Fibroblast of lung (primary cell): ENCODE measurements at places on chromosomes 1 and 21. TPM values are rescaled to one million over a fixed set of nuclear protein-coding genes. Genes with fewer than 3 reads are reported as not detected.
A peak's percentile ranks its signal among the peaks of the same experiment; 100 is the strongest.

DNA sequence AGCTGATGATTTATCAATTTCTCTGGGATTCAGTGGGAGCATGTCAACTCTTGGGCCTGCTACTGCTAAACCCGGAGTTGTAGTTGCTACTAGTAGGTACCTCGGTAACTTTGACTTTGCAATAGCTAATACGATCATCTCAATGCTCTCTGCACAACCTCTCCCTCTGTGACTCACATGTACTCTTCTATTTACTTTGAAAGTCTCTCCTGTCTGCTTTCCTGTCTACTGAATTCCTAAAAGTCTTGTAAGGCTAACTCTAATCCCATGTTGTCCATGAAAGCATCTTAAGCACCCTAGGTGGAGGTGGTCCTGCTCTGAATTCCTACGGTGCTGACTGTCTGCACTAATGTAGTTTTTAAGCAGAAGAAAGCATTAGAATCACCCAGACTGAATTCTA lies 29.3 kb downstream of the SLC9C2 start:
- peak; percentile 4 for DNase-seq

DNA sequence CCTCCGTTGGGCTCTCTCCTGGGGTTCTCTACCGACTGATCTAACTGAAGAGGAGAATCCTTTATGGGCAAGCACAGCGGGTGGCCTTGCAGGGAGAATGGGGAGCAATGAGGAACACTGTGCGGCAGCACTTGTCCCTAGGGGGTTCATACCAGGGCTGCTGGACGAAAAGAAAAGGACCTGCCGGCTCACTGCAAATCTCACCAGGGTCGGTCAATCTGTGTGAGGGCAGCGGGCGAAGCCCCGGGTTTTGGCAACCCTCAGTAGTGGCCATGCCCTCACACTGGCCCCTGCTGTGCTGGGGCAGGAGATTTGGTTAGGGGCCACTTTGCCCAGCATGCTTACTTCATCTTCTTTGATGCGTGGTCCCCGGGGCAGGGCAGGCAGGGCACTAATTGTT lies 5.9 kb downstream of the LHX9 start:
- DNase-seq: no peak

The KRTAP12-2 gene
- not detected in 2 replicates for total RNA-seq

GRCh38 chr1:228101994-228102790 lies 933 bp downstream of the C1orf35 start:
- DNase-seq: no peak

The RASSF5 gene
- total RNA-seq: 1.8 and 3.0 TPM in 2 replicates

The RABIF gene
- total RNA-seq: 4.4 and 5.9 TPM in 2 replicates

- no peak for DNase-seq
Observed at GRCh38 chr1:197902131-197902453, 338 bp upstream of the C1orf53 start.

The S100A9 gene
- total RNA-seq: not detected in 2 replicates

The GBP3 gene
- 44.9 and 46.0 TPM in 2 replicates for total RNA-seq

DNA sequence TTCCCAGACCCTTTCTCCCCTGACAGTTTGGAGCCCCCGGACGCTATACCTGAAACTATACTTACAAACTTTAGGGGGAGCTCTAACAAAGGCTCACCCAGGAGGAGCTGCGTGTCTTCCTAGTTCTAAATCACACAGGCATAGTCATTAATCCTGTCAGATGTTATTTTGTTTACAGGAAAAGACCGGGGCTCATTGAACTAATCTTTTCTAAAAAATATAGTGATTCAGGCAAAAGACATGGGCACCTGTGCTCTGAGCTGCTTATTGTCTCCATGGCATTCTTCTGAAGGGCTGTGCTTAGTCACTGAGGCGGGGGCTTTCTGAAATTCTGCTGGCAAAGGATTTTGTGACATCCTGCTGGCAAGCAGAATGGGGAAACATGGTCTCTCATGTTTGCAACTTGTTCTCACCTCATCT lies 1577.0 kb downstream of the NCAM2 start:
- DNase-seq: no peak

The TMCC2 gene
- 4.1 and 6.9 TPM in 2 replicates for total RNA-seq

The UQCRHL gene
- 4.4 and 7.8 TPM in 2 replicates for total RNA-seq

GRCh38 chr1:55484173-55484572 lies 269.0 kb upstream of the USP24 start:
- peak; percentile 49 for DNase-seq

DNA sequence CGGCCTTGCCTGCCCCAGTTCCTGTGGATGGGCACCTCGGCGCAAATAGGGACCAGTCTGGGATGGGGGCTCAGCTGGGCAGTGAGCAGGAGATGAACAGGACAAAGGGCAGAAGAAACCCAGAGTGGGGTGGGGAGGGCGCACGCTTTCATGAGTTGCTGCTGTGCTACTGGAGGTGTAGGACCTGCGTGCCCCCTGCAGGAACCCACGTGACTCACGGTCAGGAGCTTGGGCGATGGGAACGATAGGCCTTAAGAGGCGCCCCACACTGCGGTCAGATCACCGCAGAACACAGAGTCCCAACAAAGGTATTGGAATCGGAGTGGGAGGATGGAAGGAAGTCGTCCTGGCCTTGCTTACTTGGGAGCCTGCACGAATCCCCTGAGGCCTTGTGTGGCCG lies 17.2 kb downstream of the PRDM15 start:
- no peak for DNase-seq

The OR14I1 gene
- total RNA-seq: not detected in 2 replicates

DNA sequence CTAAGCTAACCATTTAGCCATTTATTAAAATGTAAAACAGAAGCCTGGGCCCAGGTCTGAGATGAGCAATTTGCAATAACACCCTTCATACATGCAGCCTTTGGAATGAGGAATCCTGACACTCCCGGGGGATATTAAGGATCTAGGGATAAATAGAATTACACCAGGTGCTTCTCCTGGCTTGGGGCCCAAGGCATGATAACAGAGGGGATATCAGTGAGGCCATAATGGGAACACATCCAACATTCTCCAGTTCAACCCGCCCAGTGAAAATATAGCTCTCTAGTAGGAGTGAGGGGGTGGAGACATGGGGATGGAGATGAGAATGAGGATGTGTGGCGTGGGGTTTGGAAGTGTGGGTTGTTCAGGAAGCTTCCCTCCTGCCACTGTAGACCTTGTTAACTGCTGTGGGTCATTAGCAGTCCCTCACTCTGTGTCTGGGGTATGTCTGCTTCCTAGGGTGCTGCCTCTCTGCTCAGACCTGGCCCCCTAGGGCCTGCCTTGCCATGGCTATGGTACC lies 57.9 kb upstream of the KANK4 start:
- DNase-seq: no peak

GRCh38 chr1:240000634-240001033 lies 91.0 kb upstream of the FMN2 start:
- DNase-seq: peak; percentile 68

The NHLH2 gene
- total RNA-seq: not detected in 2 replicates

GRCh38 chr1:51627672-51628071 lies 10.8 kb downstream of the OSBPL9 start:
- DNase-seq: peak; percentile 75

The OPRD1 gene
- total RNA-seq: under 0.01 TPM in 1 of 2 replicates, not detected in the other

DNA sequence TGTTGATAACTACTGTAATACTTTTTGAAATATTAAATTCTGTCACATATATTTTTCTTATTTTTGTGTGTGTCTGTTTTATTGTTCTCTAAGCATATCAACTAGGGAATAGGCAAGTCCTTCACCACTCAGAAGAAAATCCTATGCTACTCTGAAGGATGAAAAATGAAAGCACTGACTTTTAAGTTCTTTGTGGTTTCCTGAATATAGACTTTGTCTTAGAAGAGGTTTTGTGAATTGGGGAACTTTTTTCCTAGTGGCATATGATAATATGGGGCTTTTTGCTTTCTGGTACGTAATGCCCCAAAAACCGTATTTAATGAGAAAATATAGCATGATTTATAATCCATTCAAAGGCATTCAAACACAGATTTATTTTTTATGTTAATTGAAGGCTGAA lies 136.0 kb downstream of the SNX7 start:
- DNase-seq: no peak

The FCMR gene
- total RNA-seq: 0.26 and 0.33 TPM in 2 replicates

GRCh38 chr1:203528976-203529835 lies 35.3 kb downstream of the OPTC start:
- DNase-seq: no peak

The ADCY10 gene
- under 0.01 and 0.17 TPM in 2 replicates for total RNA-seq

- no peak for DNase-seq
Observed at GRCh38 chr21:42629933-42630589, 23.4 kb upstream of the PDE9A start.

GRCh38 chr1:155250246-155250632 lies 5.0 kb downstream of the ENTREP3 start:
- DNase-seq: no peak

The SLC35D1 gene
- 16.2 and 20.3 TPM in 2 replicates for total RNA-seq

The IL10RB gene
- total RNA-seq: 58.0 and 64.1 TPM in 2 replicates

DNA sequence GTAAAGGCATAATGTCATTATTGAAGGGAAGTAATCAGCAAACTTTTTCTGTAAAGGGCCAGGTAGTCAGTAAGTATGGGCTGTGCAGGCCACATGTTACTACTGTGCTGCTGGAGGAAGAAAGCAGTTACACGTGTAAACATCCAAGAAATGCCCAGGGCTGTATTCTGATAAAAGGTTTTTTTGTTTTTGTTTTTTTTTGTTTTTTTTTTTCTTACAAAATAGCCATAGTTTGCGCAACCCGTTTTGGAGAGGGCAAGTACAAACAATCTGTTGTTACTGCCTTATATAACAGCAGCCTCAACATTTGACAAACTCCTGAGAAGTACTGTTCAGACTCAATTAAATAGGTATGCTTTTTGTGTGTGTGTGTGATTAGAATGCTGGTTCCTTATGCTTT lies 26.7 kb upstream of the MTMR11 start:
- DNase-seq: peak; percentile 13

- no peak for DNase-seq
Observed at GRCh38 chr1:226132728-226133503, 53.6 kb downstream of the ACBD3 start.

The TLCD4 gene
- 0.51 and 2.1 TPM in 2 replicates for total RNA-seq

DNA sequence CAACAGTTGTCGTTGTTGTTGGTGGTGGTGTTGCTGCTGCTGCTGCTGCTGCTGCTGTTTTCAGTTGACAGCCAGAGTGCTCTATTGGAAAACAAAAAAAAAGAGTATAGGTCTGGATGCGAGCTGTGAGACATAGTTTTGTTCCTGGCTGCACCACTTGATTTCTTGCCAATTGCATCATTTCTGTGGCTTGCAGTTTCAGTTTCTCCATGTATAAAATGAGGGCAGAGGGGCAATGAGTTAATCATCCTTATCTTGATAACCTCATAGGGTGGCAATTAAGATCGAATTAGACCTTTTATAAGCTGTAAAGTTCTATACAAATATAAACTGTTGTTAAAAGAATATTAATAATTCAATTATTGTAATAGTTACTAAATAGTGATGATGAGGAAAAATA lies 156.7 kb downstream of the DMRTA2 start:
- no peak for DNase-seq

The MRAP gene
- 0.17 and 0.26 TPM in 2 replicates for total RNA-seq

DNA sequence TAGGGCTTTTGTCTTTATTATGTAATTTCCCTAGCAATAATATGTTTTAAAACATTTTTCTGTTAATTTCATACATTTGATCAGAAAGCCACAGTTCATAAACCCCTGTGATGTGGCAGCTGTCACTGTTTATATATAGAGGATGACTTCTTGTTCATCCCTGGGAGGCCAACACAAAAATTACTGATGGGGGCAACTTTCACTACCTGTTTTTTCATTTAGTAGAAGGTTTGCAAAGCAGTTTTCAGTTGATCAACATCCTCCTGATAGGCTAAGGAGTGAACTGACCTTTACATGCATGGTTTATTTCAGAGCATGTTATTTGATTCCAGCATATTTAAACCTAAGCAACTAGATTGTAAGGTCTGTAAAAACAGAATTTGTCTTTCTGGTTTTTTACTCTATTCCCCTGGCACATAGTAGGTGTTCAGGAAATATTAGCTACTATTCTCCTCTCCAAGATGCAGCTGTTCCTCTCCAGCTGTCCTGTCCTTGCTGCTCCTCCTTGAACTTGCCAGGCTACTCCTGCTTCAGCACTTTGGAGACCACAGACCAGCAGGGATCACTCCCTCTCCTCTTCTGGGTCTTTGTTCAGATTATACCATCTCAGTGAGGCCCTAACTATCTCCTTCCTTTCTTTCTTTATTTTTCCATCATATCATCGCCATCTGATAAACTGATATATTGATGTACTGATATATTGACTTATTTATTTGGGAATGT lies 54.7 kb downstream of the ROR1 start:
- no peak for DNase-seq

GRCh38 chr1:64981601-64982533 lies 15.5 kb upstream of the JAK1 start:
- no peak for DNase-seq

- DNase-seq: no peak
Observed at GRCh38 chr1:111332190-111332589, 41.5 kb downstream of the CHIA start.

DNA sequence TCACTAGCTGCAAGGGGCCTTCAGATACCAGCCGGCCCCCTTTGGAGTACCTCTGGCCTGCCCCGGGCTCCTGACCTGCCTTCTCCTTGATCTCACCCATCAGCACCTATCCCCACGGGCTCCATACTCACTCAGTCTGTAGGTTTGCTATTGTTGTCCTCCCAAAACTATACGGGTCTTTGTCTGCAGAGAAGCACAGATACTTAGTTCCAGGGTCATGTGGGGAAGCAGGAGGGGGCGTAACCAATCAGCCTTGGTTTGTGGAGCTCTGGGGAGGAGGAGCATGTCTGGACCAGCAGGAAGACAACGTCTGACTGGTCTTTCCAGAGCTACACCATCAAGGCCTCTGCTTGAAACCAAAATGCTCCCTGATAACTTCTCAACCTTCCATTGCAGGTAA lies 15.2 kb downstream of the TMEM63A start:
- no peak for DNase-seq

DNA sequence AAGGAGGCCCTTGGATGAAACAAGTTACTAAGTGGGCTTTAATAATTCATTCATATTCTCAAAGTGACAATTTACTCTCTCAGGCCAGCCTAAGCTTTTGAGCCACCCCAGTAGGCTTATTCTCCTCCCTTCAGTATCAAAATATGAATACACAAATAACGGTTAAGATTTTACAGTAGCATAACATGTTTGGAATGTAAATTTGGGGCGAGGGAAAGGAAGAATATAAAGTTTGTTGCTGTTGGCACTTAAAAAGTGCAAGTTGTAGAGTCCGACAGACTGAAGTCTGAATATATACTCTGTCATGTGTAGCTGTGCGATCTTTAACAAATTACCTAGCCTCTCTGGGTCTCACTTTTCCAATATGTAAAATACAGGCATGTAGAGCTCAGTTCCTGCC lies 22.6 kb upstream of the MYSM1 start:
- DNase-seq: peak; percentile 22

- peak; percentile 27 for DNase-seq
Observed at GRCh38 chr1:212860713-212861581, 2.9 kb downstream of the FLVCR1 start.

DNA sequence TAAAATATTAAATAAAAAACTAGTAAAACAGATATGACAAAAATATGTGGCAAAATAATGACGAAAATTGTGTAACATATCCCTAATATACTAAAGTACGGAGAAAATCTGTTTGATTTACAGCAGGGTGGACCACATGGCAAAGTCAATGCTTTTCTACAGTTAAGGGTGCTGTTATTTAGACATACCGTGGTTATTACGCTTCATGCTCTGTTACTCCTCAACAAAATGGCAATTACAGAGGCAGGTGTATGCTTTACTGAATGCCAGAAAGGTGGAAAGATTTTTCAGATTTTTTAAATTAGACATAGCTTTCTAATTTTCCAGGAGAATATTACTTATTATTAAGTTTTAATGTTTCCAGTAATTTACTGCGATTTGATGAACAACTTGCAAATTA lies 343.9 kb upstream of the DPYD start:
- no peak for DNase-seq

- no peak for DNase-seq
Observed at GRCh38 chr1:159913451-159914192, 11.7 kb downstream of the TAGLN2 start.

- peak; percentile 57 for DNase-seq
Observed at GRCh38 chr1:145960468-145961108, 2.8 kb upstream of the LIX1L start.
